ENCODE measurements at places on chromosomes 3 and 15. TPM values are rescaled to one million over a fixed set of nuclear protein-coding genes. Genes with fewer than 3 reads are reported as not detected.
A peak's percentile ranks its signal among the peaks of the same experiment; 100 is the strongest.

DUOXA2 gene
- 0.16 TPM for polyA plus RNA-seq

DNA sequence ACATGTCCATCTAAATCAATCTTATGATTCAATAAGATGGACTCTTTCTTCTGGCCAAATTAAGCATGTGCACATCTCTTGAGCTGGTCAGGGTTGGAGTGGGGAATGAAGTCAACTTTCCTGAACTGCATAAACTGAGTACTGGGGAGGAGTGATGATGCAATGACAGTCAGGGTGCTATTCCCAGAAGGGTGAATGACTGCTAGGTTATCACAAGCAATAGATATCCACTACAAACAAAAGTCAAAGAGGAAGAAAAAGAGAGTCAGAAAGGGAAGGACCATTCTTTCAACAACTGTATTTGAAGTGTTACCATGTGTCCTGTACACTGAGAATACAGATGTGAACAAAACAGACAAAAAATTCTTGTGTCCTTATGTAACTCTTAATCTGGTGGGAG lies 70.0 kb downstream of the ALCAM start:
- DNase-seq: no peak

- DNase-seq: peak; percentile 22
Observed at GRCh38 chr3:45026957-45027356, 854 bp downstream of the CLEC3B start.

LYZL4 gene
- not detected for polyA plus RNA-seq

DNA sequence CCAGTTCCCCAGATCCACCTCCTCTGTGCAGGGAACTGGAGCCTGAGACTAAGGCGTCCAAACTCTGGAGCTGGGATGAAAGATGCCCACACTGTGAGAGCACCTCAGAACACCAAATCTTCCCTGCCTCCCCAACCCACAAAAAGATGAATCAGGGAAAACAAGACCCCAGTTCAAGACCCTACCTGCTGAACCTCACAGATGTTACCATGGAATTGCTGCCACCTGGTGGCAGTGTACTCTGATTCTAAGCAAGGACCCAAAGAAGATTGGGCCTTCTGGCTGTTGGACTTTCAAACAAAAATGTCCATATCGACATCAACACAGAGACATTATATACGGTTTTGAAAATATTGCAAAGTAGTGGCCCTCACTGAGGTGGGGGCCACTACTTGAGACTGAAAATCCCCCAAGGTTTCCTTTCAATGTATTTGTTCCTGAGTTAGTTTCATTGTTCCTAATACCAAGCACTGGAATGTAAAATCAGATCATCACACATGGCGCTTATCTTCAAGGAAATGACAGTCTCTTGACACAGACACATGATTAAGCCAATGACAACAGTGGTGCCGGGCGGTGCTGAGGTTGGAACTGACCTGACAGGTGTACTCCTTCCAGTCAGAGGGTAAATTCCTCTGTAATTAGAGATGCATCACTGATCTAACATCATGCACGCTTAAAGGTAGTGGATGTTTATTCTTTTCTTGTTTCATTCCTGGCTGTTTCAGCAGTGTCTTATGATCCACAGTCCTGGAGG lies 67.6 kb downstream of the SLC6A11 start:
- DNase-seq: no peak

- DNase-seq: peak; percentile 64
Observed at GRCh38 chr3:156681002-156681401, 6.6 kb downstream of the TIPARP start.
